ENCODE measurements at places on chromosomes 6 and 20.

DNA sequence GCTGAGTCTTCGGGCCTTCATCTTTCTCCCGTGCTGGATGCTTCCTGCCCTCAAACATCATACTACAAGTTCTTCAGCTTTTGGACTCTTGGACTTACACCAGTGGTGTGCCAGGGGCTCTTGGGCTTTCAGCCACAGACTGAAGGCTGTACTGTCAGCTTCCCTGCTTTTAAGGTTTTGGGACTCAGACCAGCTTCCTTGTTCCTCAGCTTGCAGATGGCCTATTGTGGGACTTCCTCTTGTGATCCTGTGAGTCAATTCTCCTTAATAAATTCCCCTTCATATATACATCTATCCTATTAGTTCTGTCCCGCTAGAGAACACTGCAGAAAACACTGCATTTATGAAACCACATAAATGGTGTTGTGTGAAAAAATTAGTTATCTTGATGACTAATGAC is 13.9 kb upstream of the BCLAF1 start:
- no peak for DNase-seq

DNA sequence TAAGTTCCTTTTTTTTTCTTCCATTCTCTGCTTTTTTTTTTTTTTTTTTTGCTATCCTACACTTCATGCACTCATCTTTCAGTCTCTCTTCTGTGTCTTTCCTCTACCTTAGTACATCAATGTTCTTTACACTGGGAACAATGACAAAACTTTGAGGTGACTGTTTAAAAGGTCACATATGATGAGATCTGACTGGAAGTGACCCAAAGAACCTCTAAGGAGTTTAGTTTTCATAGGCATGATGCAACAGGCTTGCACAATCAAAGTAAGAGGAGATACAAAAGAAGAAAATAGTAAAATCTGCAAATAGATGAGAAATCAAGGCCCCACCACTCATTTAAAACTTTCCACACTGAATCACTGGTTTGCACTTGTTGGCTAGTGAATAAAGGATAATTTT is 840.8 kb downstream of the TBC1D32 start:
- DNase-seq: no peak

DNA sequence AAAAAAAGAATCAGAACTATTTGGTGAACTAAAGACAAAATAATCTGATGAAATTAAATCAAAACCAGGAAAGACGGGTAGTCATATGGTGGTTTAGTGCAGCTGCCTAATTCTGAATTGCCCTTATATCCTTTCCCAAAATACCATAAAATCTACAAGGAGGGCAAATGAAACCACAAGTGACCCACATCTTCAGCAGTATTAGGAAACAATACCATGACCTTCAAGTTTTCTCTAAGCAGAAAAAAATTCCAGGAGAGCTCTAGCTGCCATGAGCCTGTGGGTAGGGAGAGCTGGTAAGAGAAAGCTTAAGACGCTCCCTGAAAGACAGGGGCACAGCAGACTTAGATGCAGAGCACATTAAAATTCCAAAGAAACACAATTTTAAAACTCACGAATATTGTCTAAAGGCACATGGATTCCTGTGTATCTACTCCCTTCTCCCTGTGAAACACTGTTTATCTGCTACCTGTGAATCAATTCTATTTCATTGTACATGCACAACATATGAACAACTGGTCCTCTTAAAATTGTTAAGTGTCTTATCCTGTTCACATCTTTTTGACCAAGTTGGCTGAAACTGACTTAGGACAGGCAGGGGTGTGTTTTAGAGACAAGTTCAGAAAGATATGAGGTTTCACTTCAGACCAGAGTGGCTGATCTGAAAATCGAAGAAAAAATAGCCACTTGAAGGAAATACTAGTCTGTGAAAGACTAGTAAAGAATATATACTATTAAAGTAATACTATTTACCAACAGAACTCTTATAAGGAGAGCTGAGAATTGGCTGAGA is 153.6 kb upstream of the SHLD1 start:
- no peak for DNase-seq

DNA sequence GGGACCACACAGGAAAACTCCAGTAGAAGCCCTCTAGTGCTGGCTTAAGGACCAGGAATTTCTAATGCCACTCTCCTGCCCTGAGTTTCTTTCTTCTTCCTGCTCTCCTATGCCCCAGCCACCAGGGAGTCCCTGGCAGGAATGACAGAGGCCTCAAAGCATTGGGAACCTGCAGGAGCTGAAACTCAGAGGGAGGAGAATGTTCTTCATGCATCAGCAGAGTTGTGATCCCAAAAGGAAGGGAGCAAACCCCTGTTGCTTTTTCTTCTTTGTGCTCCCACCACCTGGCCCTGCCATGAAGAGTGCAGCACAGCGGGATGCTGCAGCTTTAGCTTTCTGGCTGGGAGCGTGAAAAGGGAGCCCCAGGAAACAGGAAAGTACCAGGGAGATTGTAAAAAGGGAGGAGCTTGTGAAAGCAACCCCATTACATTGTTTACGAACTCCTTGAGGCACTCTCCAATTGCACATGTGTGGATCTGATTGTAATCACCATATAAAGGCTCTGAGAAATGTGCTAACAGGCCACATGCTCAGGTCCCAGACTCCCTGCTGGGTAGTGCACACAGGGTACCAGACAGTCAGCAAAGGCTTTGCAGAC is 34.7 kb upstream of the FKBP1A start:
- no peak for DNase-seq

- no peak for DNase-seq
Measured at GRCh38 chr20:11502671-11503070, 415.0 kb upstream of the BTBD3 start.

- DNase-seq: peak; percentile 79
Measured at GRCh38 chr6:140921366-140922226, 1211.1 kb upstream of the GJE1 start.

DNA sequence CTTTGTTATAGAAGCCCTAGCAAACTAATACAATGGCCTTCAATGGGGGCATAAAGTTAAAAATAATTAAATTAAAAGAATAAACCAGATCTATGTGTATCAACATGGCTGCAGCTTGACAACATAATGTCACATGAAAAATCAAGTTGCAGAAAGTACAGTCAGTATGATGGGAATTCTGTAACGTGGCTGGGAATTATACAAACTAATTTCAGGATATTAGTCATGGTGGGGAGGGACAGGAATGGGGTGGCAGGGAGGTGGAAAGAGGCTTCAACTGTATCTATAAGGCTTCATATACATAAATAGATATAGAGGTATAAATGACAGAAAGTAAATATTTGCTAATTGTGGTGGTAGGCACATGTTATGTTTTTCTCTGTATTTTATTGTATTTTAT is 107.1 kb downstream of the UNC5CL start:
- no peak for DNase-seq

GRCh38 chr6:29723666-29724588 is 693 bp downstream of the HLA-F start:
- peak; percentile 16 for DNase-seq

DNA sequence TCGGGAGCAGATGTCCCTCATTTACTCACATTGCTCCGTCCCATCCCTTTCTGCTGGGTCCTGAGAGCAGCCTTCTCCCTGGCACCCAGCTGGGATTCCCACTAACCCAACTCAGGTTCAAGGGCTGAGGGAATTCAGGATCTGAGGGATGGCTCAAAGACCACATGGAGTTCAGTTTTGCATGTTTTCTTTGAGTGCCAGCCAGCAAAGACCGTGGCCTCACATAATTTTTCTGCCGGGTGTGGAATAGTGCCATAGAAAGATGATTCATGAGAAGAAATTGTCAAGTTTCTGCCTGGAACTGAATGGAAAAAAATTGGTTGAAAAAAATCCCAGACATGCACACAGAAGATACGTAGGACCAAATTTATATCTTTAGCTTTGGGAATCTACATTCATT is 168.6 kb downstream of the CD83 start:
- no peak for DNase-seq

- DNase-seq: no peak
Measured at GRCh38 chr20:48039514-48039913, 254.2 kb upstream of the SULF2 start.
